ENCODE measurements at places on chromosomes 5 and 9.

- DNase-seq = no peak
Measured at GRCh38 chr5:147591120-147591519, 81.3 kb upstream of the DPYSL3 start.

DNA sequence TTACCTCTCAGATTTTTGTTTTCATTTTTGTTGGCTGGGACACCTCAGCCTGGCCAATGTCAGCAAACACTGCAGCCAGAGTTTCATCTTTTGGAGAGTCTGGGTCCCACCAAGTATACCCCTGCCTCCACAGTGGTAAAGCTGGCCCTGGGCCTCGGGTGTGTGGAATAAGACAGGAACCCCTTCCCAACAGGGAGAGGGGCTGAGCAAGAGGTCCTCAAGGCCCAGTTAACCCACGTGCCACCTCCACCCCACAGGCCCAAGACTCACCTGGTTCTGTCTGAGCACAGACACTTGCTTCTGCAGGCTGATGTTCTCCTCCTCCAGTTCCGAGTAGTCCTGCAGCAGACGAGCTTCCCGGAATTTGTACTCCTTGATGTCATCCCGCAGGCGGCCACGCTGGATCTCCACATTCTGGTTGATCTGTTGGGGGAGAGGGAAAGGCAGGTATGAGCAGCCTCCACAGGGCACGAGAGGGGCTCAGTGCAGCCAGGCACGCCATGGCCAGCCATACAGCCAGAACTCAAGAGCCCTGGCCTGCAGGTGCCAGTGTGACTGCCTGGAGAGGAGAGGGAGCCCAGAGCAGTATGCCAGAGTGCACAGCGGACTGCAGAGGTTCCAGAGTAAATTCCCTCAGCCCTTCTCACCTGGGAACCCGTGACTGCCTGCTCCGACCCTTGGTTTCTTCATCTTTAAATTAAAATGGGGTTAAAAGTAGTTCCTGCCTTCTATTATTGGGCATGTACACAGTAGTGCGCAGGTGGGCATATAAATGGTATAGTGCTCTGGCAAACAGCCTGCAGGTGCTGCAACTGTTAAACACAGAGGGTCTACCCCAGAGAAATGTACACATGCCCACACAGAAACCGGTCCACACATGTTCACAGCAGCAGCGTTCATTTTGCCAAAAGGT lies 42.0 kb downstream of the BICD2 start:
- DNase-seq = no peak

DNA sequence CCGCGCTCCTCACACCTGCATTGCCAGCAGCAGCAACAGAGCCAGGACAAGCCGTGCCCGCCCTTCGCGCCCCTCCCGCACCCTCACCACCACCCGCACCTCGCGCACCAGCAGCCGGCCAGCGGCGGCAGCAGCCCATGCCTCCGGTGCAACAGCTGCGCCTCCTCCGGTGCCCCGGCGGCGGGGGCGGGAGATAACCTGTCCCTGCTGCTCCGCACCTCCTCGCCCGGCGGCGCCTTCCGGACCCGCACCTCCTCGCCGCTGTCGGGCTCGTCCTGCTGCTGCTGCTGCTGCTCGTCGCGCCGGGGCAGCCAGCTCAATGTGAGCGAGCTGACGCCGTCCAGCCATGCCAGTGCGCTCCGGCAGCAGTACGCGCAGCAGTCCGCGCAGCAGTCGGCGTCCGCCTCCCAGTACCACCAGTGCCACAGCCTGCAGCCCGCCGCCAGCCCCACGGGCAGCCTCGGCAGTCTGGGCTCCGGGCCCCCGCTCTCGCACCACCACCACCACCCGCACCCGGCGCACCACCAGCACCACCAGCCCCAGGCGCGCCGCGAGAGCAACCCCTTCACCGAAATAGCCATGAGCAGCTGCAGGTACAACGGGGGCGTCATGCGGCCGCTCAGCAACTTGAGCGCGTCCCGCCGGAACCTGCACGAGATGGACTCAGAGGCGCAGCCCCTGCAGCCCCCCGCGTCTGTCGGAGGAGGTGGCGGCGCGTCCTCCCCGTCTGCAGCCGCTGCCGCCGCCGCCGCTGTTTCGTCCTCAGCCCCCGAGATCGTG lies 517 bp downstream of the KCNN2 start:
- DNase-seq = peak; percentile 34

DNA sequence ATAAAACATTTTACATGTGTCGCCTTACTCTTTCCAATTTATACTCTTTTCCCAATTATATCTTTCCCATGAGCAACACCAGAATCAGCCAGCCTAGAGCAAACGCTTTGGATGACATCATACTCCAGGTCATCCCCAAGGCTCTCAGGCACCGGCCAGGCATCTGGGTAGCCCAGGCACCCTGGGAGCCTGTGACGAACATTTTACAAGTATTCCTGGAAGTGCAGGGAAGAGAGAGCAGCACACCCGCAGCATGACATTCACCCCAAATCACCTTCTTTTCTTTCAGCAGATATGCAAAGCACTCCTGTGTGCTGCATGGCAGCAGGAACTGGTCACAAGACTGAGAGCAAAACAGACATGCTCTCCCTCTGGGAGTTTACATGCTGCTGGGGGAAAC lies 75.7 kb upstream of the SMIM23 start:
- DNase-seq = no peak

- DNase-seq = peak; percentile 11
Measured at GRCh38 chr9:5025416-5025815, 40.3 kb downstream of the JAK2 start.

DNA sequence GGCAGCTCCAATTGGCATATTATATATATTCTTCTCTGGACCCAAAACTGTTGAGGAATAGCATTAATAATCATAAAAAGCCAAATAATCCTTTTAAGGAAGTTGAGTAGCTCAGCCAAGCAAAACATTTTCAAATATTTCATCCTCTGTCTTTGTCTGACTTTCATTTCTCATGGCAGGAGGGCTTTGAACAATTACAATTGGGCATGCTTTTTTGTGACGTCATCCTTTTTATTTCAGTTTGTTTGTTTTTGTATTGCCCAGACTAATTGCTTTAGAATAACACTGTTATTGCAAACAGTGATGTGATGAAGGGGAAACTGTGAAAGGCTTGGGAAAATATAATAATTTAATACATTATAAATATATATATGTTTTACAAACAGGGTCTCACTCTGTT lies 65.2 kb upstream of the MAP1B start:
- DNase-seq = no peak

GRCh38 chr9:99868845-99869244 lies 37.6 kb upstream of the STX17 start:
- no peak for DNase-seq

- no peak for DNase-seq
Measured at GRCh38 chr9:2253636-2254580, 238.8 kb downstream of the SMARCA2 start.

GRCh38 chr9:111762556-111762955 lies 32.2 kb downstream of the SHOC1 start:
- peak; percentile 20 for DNase-seq

DNA sequence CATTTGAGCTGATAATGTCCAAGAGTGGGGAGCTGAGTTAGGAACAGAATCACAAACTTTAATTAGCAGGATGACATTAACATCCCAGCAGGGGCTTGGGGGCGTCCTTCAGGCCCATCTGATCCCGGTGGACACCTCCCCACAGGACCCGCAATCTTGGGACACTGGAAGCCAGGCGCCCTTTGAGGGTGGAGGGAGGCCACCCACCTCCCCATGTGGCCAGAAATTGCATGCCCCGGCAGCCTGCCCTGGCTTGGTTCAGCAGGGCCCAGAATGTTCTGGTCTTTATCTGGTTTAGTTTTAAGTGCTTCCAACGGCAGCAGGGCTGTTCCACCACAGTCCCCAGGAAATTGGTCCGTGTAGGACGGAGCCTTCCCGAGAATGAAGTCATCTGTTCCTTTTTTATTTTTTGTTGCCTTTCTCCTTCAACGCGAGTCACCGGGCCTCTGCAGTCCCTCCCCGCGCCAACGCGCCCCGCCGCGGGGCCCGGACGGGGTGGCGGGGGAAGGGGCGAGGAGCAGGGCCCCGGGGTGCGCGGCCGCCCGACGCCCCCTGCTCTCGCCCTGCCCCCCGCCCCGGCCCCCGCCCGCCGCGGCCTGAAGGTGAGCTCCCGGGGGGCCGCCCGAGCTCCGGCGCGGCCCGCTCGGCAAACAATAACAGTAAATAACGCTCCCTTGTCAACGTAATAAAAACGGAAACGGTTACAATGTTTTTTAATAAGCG lies 207.9 kb downstream of the C9orf50 start:
- peak; percentile 81 for DNase-seq

DNA sequence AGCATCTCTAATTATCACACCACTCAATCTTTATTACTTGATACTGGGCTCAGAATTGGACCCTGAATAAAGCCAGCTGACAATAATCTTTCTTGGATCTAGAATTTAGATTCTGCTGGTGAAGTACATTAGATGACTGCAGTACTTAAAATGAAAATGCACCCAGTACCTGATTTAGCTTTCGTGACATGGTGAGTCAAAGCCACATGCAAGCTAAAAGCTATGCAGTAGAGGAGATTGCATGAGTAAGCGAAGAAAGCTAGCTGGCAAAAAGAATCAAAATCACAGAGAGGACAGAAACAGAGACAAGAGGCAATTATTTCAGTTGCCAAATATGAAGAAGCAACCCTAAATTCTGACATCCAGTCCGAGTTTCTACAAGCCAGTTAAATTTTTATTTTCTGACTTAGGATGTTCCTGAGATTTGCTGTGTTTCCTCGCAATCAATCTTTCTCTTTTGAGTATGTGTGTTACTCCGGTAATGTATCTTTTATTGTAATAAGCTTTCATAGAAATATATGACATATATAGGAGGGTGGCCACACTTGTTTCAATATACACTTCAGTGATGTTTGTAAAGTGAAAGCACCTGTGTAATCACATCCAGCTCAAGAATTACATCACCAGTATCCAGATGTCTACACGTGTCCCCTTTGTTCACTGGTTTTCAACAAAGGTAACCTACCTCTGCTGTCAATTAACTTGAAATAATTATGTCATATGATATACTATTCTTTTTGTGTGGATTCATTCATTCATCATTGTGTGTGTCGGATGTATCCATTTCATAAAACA lies 101.7 kb downstream of the CDH18 start:
- DNase-seq = peak; percentile 85
